ENCODE measurements at places on chromosomes 13 and 19.

DNA sequence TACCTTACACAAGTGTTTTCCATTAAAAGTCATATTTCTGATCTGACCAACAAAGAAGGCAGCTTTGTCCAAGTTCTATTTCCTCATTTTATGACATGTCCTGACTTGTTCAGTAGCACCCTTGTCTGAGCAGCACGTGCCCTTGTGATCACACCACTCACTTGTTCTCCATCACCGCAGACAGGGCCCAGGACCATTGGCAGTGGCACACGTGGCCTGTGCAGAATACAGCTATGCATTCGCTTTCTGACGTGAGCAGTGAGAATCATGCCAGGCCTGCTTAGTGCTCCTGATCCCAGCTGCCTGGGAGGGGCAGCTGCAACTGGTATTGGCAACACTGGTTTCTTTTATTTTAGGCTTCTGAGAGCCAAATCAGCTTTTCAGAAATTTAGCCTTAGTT, 134.2 kb downstream of the FRY start:
- DNase-seq, result no peak

DNA sequence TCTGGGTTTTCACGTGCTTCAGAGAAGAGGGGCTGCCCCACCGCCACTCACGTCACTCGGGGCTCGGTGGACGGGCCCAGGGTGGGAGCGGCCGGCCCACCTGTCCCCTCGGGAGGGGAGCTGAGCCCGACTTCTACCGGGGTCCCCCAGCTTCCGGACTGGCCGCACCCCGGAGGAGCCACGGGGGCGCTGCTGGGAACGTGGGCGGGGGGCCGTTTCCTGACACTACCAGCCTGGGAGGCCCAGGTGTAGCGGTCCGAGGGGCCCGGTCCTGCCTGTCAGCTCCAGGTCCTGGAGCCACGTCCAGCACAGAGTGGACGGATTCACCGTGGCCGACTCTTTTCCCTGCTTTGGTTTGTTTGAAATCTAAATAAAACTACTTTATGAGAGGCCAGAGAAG, 2.2 kb upstream of the GZMM start:
- no peak for DNase-seq

DNA sequence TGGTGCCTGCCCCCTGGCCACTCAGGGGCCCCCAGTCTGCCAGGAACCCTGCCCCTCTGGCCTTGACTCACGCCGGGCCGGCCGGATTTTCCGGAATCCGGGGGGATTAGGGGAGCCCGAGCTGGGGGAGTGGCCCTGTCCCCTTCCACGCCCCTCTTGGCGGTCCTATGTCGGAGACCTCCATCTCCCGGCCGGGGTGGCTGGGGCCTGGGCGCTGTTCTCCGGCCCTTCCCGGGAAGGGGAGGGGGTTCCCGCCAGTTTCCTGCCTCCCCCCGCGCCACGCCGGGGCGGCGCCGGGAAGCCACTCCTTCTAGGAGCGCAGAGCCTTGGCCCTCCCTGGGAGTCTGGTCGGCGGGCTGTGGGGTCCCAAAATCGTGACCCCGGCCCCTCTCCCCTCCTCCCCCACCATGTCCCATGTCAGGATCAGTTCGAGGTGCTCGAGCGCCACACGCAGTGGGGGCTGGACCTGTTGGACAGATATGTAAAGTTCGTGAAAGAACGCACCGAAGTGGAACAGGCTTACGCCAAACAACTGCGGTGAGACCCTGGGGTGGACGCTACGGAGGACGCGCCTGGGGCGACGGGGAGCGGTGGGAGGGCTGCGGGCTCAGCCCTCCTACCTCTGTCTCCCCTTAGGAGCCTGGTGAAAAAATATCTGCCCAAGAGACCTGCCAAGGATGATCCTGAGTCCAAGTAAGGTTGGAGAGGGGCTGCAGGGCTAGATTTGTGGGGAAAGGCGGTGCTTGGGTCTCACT, 1.3 kb downstream of the TRIP10 start:
- peak; percentile 18 for DNase-seq

- DNase-seq, result no peak
Measured at GRCh38 chr13:24623149-24623665, 57.0 kb upstream of the ATP12A start.

DNA sequence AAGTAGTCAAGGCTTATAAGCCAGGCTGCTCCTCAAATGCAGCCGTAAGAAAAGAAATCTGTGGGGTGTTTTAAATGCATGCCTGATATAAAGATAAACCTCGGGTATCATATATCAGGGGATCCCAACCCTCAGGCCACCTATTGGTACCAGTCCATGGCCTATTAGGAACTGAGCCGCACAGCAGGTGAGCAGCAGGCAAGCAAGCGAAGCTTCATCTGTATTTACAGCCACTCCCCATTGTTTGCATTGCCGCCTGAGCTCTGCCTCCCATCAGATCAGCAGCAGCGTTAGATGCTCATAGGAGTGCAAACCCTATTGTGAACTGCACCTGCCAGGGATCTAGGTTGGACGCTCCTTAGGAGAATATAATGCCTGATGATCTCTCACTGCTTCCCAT, 233.5 kb upstream of the SERP2 start:
- DNase-seq, result no peak

GRCh38 chr19:19997656-19998268, 41.5 kb downstream of the ZNF682 start:
- peak; percentile 10 for DNase-seq

DNA sequence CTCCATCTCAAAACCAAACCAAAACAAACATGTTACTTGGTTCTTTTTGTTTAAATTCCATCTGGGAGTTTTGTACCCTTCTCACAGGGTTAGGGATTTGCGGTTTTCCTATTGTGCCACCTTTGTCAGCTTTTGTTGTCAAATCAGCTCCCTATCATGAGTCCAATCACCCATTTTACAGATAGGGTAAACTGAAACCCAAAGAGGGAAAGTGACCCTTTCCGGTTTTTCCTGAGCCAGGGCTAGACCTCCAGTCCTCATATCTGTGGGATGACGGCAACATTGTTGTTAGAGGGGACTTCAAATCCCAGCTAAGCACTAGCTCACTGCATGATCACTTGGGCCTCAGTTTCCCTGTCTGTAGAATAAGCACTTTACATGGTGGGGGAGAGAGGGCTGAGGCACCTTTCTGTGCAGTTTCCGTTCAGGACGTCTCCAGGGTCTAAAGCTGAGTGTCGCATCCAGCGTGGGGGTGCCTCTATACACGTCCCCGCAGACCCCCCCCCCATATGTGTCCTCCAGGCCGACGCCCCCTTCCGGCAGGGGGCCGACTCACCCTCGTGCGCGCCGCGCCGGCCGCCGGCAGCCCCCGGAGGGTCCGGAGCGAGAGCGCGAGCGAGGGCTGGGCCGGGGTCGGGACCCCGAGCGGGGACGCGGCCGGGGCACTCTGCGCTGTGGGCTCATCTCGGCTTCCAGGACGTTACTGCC, 3.9 kb downstream of the CCDC194 start:
- no peak for DNase-seq

GRCh38 chr13:33494596-33495204, 209.1 kb upstream of the STARD13 start:
- DNase-seq, result no peak

DNA sequence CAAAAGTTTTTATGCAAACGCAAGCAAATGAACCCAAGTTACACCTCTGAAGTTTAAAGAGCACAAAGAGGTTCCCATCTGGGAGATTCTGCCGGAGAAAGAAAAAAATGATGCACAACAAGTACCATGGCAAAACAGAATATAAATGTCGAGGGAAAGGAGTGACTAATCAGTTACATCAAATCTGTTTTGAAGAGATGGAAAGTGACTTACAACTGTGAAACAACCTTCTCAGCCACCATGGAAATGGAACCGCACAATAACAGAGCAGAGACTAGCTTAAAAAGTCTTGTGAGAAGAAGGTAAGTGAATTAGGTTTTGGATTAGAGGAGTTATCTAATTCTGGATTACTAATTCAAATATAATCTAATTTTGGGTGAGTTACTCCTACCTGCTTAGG, 2.4 kb downstream of the HSPH1 start:
- DNase-seq, result no peak

Data from CD4-positive, CD25-positive, alpha-beta regulatory T cell (primary cell).